Fibroblast of the aortic adventitia (primary cell): ENCODE measurements at places on chromosomes 5 and 9. TPM values are rescaled to one million over a fixed set of nuclear protein-coding genes. Genes with fewer than 3 reads are reported as not detected.

PANK3 gene
- total RNA-seq, result 35.3 and 37.5 TPM in 2 replicates

PCDHB2 gene
- 0.36 and 0.82 TPM in 2 replicates for total RNA-seq

SEMA6A gene
- total RNA-seq, result 0.36 and 0.41 TPM in 2 replicates

SAPCD2 gene
- total RNA-seq, result 0.41 and 1.5 TPM in 2 replicates

DNAJC25 gene
- 12.7 and 18.7 TPM in 2 replicates for total RNA-seq

SHB gene
- 4.5 and 26.5 TPM in 2 replicates for total RNA-seq

BARX1 gene
- total RNA-seq, result 0.09 TPM in 1 of 2 replicates, not detected in the other

ADAMTS16 gene
- 0.27 TPM in 1 of 2 replicates, not detected in the other for total RNA-seq

IL31RA gene
- total RNA-seq, result 0.72 and 0.74 TPM in 2 replicates

PCDHB7 gene
- total RNA-seq, result 0.63 and 0.98 TPM in 2 replicates
